ENCODE measurements at places on chromosomes 3 and 15.

- no peak for DNase-seq
These were observed 119.9 kb upstream of the ATP2B2 start for GRCh38 chr3:10625323-10625722.

GRCh38 chr3:188006726-188007393 lies 147.1 kb upstream of the LPP start:
- DNase-seq: peak; percentile 26

- DNase-seq: peak; percentile 25
These were observed 362.8 kb downstream of the CHST2 start for GRCh38 chr3:143482106-143483088.

DNA sequence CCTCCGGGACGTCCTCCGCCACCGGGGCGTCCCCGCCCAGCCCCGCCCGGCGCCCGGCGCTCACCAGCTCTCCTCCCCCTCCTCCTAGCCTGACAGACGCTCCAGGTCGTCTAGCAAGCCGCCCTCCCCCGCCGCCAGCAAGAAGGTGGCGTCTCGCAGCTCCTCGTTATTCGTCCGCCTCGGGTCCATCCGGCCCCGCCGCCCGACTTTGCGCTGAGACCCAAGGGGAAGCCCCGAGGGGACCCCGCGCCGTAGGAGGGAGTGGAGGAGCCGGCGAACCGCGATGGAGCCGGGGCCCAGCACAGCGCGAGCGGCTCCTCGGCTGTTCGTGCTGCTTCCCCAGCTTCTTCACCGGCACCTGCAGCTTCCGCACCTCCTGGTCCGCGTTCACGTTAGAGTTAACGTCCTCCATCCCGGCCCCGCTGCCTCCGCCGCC lies 26.3 kb upstream of the MTHFS start:
- DNase-seq: no peak

DNA sequence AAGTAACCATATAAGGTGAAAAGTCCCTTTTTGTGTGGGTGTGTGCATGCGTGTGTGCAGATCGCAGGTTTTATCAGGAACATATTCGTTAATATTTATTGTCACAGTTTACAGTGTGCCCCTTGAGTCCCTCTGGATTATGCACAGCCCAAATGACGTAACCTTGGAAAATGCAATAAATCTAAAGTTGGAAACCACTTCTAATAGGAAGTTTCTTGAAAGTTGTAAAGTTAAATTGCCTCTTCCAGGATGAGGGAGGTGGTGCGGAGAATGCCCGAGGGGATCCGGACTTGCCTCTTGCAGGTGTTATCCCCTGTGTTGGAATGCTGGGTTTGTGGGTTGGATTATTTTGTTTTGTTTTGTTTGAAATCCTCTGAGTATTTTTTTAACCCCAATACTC lies 143.3 kb downstream of the CMSS1 start:
- no peak for DNase-seq

DNA sequence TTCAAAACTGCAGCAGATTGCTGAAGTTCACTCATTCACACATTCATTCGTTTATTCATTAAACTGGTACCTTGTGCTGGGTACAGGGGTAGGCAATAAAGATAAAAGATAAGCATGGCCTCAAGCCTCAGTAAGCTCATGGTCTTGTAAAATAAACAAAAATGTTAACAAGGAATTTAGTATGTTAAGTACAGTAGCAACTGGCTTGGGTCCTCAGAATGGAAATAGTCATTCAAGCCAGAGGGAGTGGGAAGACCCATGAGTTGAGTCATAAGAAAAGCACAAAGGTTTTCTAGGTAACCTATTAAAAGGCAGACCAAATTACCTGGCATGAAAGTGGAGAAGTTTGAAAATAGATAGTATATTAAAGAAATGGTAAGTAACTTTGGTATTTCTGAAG lies 163.3 kb downstream of the CDIN1 start:
- DNase-seq: no peak

- peak; percentile 45 for DNase-seq
These were observed 15.4 kb upstream of the CSPG4 start for GRCh38 chr15:75727851-75728715.

GRCh38 chr15:86333819-86334218 lies 254.1 kb downstream of the AGBL1 start:
- DNase-seq: no peak

DNA sequence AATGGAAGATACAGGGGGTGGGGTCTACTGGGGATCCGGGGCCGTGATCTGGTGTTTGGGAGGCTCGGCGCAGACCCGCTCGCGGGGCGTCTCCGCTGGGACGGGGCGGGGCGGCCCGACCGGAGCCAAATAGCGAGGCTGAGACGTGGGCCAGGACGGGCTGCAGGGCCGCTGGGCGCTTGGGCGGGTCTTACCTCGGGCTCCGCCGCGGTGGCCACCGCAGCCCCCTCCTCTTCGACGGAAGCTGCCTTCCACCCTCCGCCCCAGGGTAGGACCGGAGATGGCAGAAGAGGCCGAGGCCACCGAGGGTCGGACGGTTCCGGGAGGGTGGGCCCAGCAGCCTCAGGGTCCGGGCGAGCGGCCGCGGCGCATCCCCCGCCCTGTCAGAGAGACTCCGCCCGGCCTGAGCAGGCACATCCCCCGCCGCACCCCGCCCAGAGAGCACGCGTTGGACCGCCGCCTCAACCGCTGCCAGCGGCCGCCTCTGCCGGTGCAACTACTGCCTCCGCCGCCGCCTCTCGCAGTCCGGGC lies 399 bp downstream of the MYO9A start:
- peak; percentile 25 for DNase-seq
